ENCODE measurements at places on chromosomes 6 and 20.

DNA sequence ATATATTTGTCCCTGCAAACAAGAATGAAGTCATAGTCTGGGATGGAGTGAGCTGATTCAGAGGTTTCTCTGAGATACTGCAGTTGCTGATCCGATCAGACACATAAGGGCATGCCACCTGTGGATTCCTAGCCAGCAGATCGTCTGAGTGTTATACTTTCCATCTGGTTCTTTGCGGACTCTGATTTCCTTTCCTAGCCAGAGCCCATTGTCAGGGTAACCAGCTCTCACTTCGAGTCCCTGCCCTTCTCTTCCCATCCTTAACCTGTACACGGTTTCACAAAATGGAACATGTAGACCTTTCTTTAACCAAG lies 100.9 kb downstream of the TMEM200A start:
- DNase-seq, result no peak

DNA sequence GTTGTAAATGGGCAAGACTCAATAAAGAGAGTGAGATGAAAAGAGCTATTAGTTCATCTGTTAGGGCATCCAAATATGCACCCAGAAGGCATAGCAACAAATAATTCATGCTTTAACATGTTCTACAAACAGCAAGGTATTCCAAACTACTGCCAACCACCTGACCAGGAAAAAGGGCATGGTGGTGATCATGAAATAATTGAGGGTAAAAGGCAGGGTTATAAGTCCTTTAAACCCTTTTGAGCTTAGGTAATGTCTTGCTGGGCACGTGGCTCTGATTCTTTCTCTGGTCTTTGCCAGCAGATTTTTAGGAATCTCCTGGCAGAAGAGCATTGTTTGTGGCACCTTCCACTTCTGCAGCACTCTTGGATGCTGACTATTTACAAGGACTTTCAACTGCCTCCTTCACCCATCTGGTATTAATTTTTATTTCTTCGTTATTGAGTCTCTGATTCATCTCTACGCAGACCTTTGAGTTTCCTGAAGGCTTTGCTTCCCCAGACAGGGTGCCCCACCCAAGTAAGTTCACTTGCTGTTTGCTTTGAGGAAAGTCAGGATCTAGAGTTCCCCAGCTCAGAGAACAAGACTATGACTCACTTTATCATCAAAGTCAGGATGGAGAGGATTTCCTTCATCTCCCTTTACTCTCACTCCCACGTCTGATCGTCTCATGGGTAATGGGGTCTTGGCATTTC lies 83.4 kb upstream of the NEDD9 start:
- DNase-seq, result no peak

GRCh38 chr6:169082093-169082492 lies 171.6 kb downstream of the THBS2 start:
- no peak for DNase-seq

GRCh38 chr20:13349235-13349604 lies 128.1 kb downstream of the ISM1 start:
- no peak for DNase-seq

GRCh38 chr6:158631678-158632537 lies 12.6 kb downstream of the DYNLT1 start:
- peak; percentile 5 for DNase-seq

DNA sequence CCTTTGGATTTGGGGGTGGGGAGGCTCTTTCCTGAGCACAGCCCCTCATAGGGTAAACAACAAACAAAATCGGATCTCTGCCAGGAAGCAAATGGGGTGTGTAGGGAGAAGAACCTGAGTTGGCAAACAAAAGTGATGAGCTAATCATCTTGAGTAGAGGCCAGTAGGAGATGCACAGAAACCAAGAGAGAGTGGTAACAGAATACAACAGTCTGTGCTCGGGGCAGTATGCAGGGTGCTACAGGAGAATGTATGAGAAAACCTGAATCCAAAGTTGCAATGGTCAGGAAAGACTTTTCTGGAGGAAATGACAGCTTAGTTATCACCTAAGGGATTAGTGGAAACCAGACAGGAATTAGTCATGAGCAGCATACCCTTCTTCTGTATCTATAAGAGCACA lies 177.8 kb downstream of the CDKAL1 start:
- peak; percentile 36 for DNase-seq

GRCh38 chr6:26045928-26046368 lies 41.3 kb upstream of the HFE start:
- DNase-seq, result peak; percentile 54

DNA sequence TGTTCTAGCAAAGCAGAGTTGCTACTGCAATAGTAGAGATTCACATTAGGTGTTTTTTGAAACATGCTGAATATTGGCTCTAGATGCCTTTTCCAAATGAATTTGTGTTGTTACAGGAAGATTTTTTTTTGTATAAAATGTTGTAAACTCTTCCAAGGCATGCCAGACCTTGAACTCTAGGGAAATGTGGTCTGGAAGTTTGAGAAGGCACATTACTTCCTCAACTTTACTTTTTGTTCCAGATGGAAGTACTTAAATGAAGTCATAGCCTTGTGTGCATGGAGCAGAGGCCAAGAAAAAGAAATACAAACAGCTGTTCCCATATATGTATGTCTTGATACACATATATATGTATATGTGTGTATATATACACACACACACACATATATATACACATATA lies 585.7 kb upstream of the MARCKS start:
- no peak for DNase-seq

GRCh38 chr6:21455071-21455470 lies 138.5 kb upstream of the SOX4 start:
- no peak for DNase-seq

DNA sequence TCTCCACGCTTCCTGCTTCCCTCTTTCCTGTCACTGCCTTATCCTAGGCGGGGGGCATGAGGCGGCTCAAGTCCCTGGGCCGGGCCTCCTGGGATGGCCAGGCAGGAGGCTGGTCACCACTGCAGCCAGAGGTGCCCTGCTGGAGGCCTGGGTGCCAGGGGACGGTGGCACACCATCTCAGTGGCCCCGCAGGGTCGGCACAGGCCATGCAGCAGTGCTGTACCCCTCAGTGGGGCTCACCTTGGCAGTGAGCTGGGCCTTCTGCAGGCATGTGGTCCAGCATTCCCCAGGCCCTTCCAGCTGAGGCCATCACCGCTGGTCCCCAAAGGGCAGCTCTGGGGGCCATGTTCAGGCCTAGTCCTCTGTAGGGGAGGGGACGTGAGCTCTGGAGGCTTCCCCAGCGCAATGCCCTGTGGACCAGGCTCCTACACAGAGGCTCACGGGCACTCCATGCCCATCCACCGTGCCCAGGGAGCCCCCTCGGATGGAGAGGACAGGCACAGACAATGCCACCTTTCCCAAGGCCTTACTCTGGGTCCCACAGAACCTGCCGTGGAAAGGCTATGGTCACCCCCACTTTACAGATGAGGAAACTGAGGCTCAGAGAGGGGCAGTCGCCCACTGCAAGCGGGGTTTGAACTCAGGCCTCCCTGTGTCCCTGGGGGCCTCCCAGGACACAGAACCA lies 123.8 kb downstream of the TAF4 start:
- DNase-seq, result no peak

GRCh38 chr20:6855104-6855503 lies 87.6 kb downstream of the BMP2 start:
- no peak for DNase-seq

- no peak for DNase-seq
These were observed 110.1 kb downstream of the KIF13A start for GRCh38 chr6:17877196-17877894.

DNA sequence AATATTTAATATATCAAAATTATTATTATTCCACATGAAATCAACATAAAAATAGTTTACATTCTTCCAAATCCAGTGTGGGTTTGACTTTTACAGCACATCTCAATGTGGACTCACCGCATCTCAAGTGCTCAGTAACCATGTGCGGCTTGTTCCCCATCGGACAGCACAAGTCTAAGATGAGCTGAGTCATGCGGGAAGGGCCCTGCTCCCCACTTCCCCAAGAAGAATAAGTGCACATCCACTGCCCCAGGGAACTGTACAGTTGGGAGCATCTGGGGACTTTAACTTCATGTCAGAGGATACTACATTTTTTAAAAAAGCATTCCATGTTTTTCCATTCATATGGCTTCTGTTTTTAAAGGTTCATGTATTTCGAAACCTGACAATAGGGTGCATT lies 325.6 kb downstream of the BTBD3 start:
- DNase-seq, result no peak

Measured in ELF-1 (cell line).